ENCODE measurements at places on chromosomes 12 and 14. TPM values are rescaled to one million over a fixed set of nuclear protein-coding genes. Genes with fewer than 3 reads are reported as not detected.

DNA sequence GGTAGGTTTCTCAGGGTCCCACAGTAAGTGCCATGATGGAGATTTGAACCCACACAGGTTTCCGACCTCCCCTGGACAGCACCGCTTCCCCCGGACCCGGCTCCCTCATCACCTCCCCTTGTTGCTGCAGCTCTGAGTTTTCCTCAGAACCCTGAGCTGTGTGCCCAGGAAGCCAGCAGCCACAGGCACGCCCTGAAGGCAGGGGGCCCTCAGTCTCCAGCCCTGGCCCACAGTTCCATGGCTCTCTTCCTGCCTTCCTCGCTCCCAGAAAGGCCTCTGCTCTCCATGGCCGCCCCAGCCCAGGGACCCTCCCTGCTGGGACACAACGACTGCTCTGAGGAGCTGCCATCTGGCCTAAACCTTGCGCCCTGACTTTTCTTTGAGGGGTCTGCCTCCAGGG lies 35.8 kb upstream of the PRIMA1 start:
- no peak for DNase-seq

DNA sequence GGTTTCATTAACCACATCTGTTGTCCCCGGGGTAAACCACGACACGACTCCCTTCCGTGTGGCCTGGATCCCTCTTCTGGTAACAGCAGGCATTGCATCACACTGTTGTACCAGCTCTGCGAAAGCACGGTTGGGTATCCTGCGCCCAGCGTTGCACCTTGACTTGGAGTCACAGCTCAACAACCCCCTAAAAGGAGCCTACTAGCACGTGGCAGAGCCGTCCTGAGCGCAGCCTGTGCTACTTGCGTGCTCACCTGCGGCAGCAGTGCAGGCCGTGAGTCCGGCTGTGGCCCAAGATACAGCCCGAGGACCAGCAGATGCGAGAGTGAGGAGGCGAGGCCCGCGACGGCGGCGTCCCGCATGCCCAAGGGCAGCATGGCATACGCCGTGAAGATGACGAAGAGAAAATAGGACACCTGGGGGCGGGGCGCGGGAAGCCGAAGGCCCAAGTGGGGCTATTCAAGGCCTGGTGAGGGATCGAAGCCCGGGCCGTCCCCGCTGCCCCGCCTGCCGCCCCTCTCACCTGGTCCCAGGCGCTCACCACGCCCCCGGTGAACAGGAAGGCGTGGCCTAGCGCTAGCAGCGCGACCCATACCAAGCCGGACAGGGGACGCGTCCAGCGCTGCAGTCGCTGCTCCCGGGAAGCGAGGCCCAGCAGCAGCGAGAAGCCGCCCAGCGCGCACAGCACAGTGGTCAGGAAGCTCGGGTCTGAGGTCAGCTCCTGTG lies 2.4 kb downstream of the ADCY4 start:
- DNase-seq = peak; percentile 76

POTEM gene
- total RNA-seq = not detected

SAMD15 gene
- 0.44 TPM for total RNA-seq

GNB3 gene
- 4.7 TPM for total RNA-seq

GRCh38 chr12:127284021-127284420 lies 982.9 kb upstream of the TMEM132C start:
- no peak for DNase-seq

DNA sequence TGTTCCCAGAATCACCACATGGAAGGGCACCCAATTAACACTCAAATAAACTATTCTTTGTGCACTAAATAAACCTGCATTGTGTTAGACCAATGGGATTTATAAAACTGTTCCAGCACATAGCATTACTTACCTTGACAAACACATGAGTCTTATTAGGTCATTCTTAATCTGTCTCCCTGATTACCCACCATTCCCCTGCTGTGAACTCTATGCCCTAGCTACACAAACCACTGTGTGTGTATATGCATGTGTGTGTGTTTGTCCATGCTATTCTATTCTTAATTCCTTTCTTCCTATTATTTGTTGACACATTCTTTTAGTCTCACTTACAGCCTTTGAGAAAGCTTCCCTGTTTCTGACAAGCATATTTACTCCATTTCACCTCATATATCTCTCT lies 303.6 kb upstream of the GARIN6 start:
- DNase-seq = no peak

GRCh38 chr12:128548949-128549348 lies 274.8 kb downstream of the SLC15A4 start:
- no peak for DNase-seq

GRCh38 chr12:50220363-50220995 lies 53.3 kb upstream of the CERS5 start:
- peak; percentile 86 for DNase-seq

TRHDE gene
- 2.3 TPM for total RNA-seq

DNA sequence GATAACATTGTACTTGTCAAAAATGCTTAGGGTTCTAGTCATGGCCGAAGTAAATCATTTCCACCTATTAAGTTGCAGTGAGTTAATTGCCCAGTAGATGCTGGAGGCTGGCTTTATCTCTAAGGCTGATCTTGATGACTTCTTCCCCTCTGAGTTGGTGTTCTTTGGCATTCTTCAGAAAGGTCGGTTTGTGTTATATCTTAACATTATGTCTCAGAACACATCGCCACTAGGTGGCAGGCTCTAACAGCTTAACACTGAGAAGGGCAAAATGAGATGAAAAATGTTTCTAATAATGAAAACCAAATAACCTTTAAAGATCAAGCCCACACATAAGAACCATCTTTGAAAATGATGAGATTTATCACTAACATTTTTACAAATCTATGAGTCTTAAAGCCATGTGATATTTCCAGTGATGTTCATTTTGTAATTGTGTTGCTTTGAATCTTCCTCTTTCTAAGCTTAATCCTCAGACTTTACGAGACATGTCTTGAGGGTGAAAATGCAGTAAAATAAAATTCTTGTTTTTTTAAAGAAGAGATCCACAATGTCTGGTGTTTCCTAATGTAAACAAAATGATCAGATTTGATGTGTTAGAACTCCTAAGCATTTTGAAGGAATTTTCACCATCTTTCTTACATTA lies 28.6 kb downstream of the SUDS3 start:
- peak; percentile 56 for DNase-seq

- no peak for DNase-seq
These were observed 474.7 kb downstream of the NPAS3 start for GRCh38 chr14:33413381-33413780.

AHNAK2 gene
- 21.6 TPM for total RNA-seq

GRCh38 chr14:74257941-74258763 lies 18.9 kb downstream of the VSX2 start:
- DNase-seq = peak; percentile 10

DNA sequence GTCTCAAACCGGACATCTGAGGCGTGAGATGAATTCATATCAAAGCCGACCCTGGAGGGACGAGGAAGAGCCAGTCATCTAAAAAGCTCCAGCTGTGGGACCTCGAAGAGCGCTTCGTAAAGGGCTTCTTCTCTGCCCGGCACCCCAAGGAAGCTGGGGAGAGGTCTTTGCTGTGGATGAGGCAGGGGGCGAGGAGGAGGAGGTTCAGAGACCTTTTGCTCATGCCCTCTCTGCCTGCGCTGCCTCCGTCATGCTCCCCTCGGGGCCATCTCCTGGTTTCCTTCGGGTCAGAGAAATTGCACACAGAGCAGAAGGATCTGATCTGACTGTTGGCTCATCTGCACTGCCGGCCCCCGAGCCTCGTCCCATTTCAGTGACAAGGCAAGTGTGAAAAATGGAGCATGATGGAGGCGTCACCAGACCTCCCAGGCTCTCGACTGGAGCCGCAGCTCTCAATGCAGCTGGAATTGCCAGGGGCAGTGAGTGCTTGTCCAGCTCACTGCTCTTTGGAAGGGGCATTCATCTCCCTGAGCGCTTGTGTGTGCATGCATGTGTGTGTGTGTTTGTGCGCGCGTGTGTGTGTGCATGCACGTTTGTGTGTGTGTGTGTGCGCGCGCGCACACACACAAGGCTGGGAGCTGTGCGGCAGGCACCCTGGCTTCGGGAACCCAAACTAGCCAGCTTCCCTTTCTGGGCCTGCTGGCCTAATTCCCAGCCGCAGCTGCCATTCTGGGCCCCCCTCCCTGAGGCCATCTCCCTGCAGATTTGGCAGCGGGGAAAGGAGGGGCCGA lies 9.2 kb downstream of the CABP1 start:
- DNase-seq = peak; percentile 59

DNA sequence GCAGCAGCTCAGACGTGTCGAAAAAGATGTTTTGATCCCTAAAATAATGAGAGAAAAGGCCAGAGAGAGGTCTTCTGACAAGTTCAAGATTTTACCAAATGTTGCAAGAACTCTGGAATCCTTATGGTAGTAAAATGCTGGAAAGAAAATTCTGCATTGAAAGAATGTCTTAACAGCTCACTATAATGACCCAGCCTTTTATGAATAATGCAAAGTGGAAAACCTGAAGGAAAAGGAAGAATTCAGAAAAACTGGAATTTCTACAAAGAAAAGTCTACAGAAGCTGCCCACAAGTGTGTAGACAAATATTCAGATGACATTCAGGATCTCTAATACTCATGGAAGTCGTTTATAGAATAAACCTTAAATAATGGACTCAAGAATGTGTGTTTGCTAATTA lies 1.8 kb upstream of the CCDC88C start:
- DNase-seq = no peak

SLC2A3 gene
- 47.3 TPM for total RNA-seq

GRCh38 chr12:12800406-12801180 lies 12.6 kb upstream of the DDX47 start:
- DNase-seq = no peak

- DNase-seq = no peak
These were observed 986.4 kb downstream of the AACS start for GRCh38 chr12:126051611-126052107.

DNA sequence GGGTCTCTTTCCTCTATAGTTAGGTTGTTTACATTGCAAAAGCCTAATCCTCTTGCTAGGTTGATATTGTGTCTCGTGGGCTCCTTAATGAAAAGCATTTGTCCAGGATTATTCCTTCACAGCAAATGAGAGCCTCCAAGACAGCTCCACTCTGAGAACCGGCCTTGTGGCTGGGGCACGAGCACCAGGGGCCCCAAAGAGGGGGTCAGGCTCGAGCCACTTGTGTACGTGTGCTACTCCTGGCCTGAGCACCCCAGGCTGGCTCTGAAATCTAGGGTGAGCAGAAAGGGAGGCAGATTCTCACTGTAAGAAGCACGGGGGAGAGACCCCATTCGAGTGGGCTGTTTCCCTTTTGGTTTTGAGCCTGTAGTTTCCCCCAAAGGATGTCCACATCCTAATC lies 45.0 kb upstream of the FZD10 start:
- DNase-seq = peak; percentile 53

- DNase-seq = peak; percentile 14
These were observed 141.5 kb downstream of the KIF21A start for GRCh38 chr12:39301422-39301821.

FOXA1 gene
- total RNA-seq = 0.09 TPM

GRCh38 chr12:27549801-27550652 lies 26.0 kb downstream of the PPFIBP1 start:
- peak; percentile 92 for DNase-seq

DNA sequence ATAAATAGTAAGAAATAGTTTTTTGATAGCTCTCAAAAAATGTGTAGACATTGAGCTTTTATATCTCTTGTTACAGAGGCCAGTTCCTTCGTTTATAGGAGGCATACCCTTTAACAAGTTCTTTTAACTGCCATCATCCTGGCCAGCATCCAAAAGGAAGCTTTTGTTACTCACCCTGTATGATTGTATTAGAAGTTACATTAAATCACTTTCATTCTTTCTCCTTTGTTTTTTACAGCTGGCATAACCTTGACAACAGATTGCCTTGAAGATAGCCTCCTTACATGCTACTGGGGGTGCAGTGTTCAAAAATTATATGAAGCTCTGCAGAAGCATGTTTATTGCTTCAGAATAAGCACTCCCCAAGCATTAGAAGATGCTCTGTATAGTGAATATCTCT lies 20.1 kb downstream of the CGRRF1 start:
- no peak for DNase-seq

KCNH3 gene
- 1.1 TPM for total RNA-seq

DNA sequence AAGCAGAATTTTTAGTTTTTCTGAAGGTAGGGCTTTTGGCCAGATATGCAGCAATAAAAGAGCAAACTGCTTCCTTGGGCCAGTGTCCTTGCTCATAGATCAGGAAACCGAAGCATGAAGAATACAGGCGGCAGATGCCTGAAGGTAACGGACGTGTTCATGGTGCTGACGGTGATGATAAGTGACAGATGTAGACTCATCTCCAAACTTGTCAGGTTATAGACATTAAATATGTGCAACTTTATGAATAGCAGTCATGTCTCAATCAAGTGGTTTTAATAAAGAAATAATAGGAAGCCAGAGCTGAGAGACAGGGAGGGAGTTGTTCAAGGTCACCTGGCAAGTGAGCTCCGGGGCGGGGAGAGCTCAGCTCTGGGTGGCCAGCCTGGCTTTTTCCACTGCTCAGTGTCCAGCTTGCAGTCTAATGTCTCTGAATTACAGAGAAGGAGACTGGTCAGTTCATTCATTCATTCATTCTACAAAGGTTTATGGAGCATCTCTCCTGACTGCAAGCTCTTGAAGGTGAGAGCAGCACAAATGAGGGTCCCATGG lies 1.0 kb downstream of the SERPINA5 start:
- peak; percentile 14 for DNase-seq

DNA sequence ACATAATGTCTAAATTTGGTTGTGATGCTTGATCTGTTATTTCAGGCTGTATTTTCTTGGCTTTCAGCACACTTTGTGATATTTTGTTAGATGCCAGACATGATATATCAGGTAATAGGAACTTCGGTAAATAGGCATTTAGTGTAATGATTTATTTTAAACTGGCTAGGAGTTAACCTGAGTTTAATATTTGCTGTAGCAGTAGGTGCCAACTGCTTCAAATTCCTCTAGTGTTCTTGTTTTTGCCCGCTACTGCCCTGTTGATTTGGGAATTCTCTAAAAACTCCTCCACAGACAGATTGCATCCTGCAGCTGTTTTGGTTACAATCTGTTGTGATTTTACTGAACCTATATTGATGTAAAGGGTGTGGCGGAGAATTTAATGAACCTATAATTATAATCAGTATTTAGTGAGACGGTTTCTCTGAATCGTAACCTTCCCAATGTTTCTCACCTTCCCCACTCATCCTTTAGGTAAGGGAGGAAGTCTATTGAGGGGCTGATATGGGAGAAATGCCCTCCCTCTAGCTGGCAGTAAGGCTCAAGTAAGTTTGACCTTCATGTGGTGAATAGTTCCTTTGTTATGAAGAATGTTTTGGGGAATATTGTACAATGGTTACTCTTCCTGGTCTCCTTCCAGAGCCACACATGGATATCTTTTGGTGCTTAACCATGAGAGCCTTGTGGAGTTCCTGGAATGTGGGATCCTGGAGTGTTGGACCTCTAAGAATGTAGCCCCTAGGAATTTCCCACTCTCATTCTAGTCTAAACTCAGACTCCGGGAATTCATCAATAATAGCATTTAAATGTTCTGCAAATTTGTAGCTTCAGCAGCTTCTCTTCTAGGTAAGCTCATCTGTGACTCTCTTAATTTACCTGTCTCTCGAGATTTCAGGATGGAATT lies 634.1 kb downstream of the FSCB start:
- no peak for DNase-seq

- DNase-seq = peak; percentile 43
These were observed 48.8 kb downstream of the LTBP2 start for GRCh38 chr14:74563233-74563585.

- DNase-seq = no peak
These were observed 12.6 kb downstream of the DHRS1 start for GRCh38 chr14:24286996-24287395.

- no peak for DNase-seq
These were observed 427.1 kb downstream of the RPS29 start for GRCh38 chr14:49159081-49159480.

All from muscle of leg (tissue), 16 donors.